ENCODE measurements at places on chromosomes 5 and 9.

DNA sequence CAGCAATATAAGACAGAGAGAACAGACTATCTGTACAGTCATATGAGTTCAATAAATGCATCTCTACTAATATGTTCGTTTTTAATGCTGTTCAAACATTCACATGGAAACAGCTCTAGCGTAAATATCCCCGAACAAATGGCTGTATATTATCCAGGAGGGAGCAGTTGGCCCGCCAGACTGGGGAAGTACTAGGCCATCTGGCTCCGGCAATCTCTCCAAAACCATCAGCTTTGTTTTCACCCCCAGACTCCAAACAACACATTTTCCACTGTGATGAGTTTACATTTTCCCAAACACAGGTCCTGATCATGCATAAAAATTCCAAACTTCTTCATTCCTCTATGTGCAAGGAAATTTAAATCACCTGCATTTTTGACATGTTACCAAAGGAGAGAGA, 8.7 kb downstream of the EBF1 start:
- DNase-seq, result no peak

- no peak for DNase-seq
Observed at GRCh38 chr5:81579262-81579924, 171.5 kb downstream of the SSBP2 start.

- DNase-seq, result no peak
Observed at GRCh38 chr5:22372826-22373660, 480.1 kb downstream of the CDH12 start.

DNA sequence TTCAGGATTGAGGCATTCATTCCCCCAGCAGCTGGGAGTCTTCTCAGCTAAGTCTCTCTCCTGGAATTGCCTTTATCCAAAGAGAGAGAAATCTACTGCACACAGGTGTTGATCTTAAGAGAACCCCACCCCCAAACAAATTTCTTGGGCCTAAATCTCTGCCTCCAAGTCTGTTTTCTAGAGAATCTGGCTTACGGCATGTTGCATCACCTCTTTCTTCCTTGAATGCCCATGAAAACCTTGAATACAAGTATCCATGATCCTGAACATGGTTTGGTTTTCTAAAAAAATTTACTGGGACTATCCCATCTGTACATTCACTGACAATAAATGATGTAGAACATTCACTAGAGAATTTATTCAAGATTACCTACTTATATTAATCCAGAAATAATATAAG, 401.6 kb downstream of the PDE4D start:
- DNase-seq, result no peak

GRCh38 chr5:154309371-154309745, 118.8 kb downstream of the GALNT10 start:
- DNase-seq, result no peak

DNA sequence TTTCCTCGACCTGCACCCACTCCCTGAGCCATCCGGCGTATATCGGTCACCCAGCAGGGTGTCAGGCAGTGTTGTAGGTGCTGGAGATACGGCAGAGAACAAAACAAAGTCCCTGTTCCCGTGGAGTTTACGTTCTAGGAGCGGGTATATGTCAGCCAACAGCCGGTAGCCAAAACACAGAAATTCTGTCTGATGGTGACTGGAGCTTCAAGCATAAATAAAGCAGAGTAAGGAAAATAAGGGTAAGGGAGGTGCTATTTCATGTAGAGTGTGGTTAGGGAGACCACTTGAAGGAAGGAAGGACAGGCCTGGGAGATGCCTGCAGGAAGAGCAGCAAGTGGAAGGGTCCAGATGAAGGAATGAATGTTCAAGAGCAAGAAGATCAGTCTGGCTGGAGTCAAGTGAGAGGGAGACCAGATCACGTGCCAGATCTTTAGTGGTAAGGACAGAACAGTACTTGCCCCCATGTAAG, 783 bp upstream of the ZFR start:
- DNase-seq, result no peak

DNA sequence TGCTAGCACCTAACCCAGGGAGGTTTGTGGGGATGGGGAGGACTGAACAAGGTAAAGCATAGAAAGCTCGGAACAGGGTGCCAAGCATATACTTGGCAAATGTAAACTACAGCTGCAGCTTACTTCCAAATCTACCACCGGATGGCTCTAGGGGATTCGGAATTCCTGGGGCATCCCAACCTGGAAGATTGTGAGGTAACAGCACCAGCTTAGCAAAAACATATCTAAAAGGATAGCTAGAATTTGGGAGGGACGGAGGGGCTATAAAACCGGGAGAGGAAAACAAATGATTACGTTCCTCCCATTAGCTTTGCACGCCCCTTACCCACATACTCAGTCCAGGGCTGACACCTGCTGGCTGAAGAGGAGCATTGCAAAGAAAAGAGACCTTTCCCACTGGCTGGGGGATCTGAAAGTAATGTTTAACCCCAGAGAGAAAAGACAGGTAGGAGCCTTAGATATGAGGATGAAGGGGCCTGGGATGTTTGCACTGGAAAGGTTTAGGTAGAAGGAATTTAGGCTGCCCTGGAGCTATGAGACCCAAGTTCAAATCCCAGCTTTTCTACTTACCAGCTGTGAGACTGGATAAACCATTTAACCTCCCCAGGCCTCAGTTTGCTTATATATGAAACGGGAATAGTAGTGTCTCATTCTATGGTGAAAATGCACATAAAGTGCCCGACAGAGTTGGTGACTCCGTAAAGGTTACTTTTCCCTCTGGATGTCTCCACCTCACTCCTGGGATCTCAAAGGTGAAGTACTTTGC, 73.6 kb downstream of the FAM114A2 start:
- DNase-seq, result peak; percentile 47

- DNase-seq, result peak; percentile 79
Observed at GRCh38 chr9:112750016-112750763, at the start of gene SNX30. Gene SNX30 (plus strand): TSS chr9:112750760. CDS start chr9:112751002, 242 bp downstream.

DNA sequence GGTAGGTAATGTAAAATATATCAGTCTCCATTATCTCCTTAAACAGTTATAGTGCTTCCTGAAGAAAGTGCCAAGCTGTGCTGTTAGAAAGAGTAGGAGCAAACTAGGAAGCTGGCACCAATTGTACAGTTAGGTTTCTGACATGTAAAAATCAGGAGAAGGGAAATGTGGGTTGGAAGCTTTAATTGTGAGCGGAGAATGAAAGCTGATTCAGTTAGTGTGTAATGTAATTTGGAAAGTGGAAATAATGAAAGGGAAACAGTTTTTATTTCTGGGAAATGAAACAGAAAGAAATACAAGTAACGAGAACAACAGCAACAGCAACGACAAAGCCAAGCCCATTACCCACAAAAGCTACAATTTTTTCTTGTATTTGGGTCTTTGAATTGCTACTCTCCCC, 48.8 kb upstream of the JAK2 start:
- DNase-seq, result no peak

DNA sequence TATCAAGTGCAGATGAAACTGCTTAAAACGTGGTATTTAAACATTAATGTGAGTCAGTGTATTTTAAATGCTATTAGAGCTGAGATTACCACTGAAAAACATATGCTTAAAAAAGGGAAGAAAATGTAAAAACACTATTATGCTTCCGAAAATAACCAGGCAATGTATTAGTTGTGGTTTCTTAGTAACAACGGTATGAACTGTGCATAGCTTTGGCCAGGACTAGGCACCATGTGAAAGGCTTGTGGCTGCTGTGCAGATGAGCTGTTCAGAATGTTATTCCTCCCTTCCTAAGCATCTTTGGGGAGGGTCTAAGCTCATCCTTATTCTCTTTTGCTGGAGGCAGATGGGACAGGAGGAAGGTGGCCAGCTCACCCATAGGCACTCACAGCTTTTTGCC, 84.9 kb downstream of the NTRK2 start:
- no peak for DNase-seq

DNA sequence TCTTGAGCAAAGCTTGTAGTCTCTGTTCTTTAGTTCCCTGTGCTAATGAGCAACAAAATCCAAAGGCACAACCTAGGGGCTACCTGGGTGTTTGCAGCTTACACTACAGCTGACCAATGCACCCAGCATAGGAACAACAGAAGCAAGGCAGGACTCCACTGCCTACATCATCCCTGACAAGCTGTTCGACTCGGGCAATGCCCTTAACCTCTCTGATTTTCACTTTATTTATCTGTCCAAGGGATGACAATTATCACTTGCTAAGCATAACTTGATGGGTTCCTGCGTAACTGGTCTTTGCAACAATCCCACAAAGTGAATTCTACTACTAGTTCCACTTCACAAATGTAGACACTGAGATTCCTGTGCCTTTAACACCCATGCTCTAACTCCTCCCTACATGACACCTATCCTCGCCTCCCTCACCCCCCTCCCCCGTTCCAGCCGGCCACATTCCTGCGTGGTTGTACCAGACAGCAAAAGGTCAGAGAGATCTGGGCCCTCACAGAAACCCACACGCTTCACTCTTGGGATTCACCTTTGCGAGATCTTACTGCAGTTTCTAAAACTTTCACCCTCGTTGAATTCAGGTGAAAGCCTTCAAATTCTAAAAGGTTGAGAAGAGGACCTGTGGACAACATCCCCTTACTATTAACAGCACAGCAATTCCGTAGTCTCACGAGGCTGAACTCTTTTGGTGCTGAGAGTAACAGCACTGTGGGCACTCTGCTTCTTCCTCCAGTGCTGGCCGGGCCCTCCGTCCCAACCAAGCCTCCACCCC, 995 bp downstream of the IPPK start:
- DNase-seq, result peak; percentile 23

GRCh38 chr5:37810311-37810710, 29.5 kb downstream of the GDNF start:
- DNase-seq, result no peak

DNA sequence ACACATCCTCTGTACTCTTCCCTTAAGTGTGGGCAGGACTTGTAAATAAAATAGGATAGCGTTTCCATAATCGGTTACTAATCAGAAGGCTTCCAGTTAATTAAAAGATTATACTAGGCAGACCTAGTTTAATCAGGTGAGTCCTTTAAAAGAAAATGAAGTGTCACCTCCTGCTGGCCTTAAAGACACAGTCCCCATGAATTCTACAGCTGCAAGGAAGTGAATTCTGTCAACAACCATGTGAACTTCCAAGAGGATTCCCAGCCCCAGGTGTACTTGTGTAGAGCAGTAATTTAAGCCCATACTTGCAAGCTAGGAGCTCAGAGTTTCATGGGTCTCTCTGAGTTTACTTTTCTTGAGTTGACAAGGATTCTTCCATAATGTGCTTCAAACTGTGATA, 918.3 kb downstream of the DTWD2 start:
- DNase-seq, result no peak

GRCh38 chr5:146753641-146754040, 124.9 kb downstream of the PPP2R2B start:
- peak; percentile 17 for DNase-seq

DNA sequence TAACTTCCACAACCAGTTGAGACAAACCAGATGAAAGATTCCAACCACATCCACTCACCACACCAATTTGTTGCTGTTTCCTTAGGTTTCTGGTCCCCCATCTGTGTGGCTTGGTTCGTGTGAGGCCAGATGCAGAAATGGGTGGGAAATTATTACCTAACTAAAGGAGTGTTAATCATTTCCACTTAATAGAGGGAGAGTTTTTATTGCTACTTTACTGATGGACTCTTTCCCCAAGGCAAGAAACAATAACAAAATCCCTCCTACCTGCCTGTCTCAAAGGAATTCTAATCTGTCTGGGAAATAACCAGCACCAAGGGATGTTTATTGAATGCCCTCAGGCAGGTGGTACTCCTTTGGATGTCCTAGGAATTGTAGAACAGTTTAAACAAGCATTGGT, 76.3 kb downstream of the TMEM167A start:
- DNase-seq, result no peak

GRCh38 chr9:110429453-110429852, 91.8 kb upstream of the TXNDC8 start:
- no peak for DNase-seq

DNA sequence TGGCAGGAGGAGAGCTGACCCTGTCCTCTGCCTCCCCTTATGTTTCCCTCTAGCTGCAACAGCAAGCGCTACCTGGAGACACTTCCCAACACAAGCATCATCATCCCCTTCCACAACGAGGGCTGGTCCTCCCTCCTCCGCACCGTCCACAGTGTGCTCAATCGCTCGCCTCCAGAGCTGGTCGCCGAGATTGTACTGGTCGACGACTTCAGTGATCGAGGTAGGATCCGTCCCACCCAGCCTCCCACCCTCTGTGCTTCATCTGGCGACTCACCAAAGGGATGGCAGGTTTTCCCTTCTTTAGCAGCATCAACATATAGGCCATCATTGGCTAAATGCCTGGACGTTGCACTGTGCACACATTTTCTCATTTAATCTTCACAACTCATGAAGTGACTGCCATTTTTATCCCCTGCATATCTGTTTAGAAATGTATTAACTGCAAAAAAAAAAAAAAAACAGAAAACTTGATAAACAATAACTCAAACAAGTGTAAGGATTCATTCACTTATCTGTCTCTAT, 116.2 kb upstream of the SAP30L start:
- no peak for DNase-seq

DNA sequence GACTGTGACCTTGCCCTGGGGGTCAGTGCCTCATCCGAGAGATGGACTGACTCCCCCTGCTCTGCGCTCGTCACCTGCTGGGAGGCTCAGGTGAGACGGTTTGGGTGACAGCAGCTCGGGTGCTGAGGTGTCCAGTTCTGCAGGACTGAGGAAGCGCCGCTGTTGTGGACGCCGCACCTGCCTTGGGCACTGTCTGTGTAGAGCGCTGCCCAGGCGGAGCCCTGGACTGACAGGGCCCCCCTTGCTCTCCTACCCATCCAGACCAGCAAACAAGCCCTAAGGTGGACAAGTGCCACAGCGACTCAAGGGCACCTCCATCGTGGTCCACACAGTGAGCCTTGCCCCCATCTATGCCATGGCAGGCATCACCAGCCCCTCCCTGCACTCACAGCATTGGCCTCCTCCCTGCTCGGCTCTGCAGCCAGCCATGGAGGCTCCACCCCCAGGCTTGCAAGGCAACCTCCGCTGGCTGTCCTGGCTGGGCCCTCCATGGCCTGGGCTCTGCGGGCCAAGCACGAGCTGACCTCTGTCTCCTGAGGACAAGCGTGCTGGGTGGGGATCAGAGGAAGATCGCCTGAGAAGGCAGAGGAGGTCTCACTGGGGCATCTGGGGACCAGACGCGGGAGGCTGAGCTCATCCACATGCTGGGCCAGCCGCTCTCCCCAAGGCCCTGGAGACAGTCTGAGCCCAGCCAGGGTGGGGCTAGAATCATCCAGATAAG, 87.1 kb upstream of the COL5A1 start:
- DNase-seq, result no peak

- no peak for DNase-seq
Observed at GRCh38 chr9:91248707-91249106, 113.0 kb downstream of the AUH start.

GRCh38 chr5:2607598-2607997, 143.9 kb downstream of the IRX2 start:
- DNase-seq, result no peak

DNA sequence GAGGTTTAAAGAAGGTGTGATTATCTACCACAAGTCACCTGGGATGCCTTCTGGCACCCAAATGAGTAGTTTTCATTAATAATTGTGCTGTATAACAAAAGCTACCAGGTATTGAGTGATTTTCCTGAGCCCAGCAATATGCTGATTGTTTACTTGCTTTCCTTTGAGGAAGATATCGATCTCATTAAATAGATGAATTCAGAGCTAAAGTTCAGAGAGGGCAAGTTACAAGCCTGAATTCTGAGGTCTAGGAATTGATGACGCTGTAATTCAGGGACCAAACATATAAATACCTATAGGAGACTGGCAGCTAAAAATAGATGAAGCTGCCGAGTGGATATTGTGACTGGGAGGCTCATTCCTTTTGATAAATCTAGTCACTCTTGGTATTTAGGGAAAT, 1.1 kb downstream of the ERCC6L2 start:
- no peak for DNase-seq

All from CD4-positive, alpha-beta T cell treated with Interleukin-4 for 4 hours (primary cell).